MCF 10A (cell line): ENCODE measurements at places on chromosomes 13 and 19. TPM values are rescaled to one million over a fixed set of nuclear protein-coding genes. Genes with fewer than 3 reads are reported as not detected.
A peak's percentile ranks its signal among the peaks of the same experiment; 100 is the strongest.

The ZNF599 gene
- total RNA-seq: 4.1 and 4.6 TPM in 2 replicates

The CEACAM8 gene
- total RNA-seq: not detected in 2 replicates

The GPR42 gene
- not detected in 2 replicates for total RNA-seq

The FXYD5 gene
- total RNA-seq: 150 and 159 TPM in 2 replicates

The SLC25A41 gene
- not detected in 2 replicates for total RNA-seq

DNA sequence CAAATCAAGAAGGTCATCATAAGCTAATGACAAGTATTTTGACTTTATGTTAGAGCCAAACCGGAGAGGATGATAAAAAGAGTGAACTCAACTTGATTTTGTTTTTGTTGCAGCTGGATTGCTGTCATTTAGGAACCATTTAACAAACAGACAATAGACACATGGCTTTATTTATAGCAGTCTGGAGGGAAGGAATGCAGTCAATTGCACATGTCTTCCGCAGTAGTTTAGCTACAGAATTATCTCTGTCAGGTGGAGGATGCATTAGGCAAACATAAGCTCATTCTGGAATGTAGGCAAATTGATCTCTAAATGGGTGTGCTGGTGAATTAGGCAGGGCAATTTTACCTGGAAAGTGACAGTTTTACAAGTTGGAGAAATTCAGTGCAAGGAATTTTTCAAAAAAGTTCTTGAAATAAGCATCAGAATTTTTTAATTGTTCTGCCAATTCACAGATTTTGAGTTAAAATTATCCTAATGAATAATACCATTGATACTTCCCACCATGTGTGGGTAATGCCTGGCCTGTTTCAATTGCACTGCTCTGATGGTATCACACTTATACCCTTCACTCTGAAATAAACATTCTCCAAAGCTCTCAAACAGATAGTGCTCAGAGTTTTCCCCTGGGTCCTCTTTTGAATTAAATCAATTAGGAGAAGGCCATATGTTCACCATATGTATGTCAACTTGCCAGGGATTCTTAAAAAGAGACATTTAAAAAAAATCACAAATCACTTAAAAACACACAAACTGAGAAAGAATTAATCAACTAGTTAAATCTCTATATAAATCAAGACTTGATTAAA is 318.3 kb downstream of the NDFIP2 start:
- H3K27ac ChIP-seq: no peak overlapping the region
- H3K36me3 ChIP-seq: no peaks in the 10 kb centered on the region
- no peaks in the 10 kb centered on the region for H3K4me1 ChIP-seq
- DNase-seq: no peak
- H3K4me3 ChIP-seq: no peak overlapping the region

DNA sequence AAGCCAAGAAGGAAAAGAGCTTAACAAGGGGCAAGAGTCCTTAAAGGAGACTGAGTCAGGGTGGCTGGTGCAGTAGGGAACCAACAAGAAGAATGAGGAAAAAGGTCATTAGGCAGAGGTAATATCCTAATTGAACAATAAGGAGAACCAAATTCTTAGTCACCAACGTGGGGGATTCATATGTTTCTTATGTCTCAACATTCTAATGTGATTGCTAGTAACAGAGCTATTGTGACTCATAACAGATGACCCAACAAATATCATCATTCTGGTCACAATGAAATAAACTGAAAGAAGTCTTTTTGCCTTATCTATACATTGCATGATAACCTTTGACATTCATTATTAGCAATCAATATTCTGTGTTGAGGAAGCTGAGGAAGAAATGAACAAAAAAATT is 101.6 kb downstream of the RAP2A start:
- no peak overlapping the region for H3K27ac ChIP-seq
- H3K27me3 ChIP-seq: no peaks in the 10 kb centered on the region
- H3K4me3 ChIP-seq: no peak overlapping the region
- H3K36me3 ChIP-seq: no peaks in the 10 kb centered on the region

DNA sequence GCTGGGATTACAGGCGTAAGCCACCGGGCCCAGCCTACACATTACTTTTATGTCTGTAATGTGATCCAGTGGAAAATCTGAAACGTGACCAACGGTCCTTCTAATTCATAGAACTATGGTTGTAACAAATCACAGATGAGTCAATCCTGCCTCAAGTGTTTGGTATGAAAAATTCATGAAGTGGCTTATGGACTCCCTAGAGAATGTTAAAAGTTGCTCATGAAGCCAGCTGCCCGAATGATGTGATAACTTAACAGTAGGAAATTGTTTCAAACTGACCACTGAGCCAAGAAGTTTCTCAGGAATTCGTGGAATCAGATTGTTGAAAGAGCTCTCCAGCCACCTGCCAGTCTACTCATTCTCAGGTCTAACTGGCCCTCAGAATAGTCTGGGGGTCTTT is 59.4 kb upstream of the FARP1 start:
- H3K36me3 ChIP-seq: no peaks in the 10 kb centered on the region
- no peak overlapping the region for H3K27ac ChIP-seq
- H3K27me3 ChIP-seq: no peaks in the 10 kb centered on the region
- no peaks in the 10 kb centered on the region for H3K4me1 ChIP-seq

GRCh38 chr13:106534639-106535551 is 567 bp downstream of the EFNB2 start:
- H3K4me1 ChIP-seq: peaks cover 9% of the 10 kb centered on the region
- H3K4me3 ChIP-seq: peak overlapping the region; percentile 95
- peak; percentile 40 for DNase-seq
- H3K36me3 ChIP-seq: no peaks in the 10 kb centered on the region
- H3K27ac ChIP-seq: peak overlapping the region; percentile 86
- H3K27me3 ChIP-seq: no peaks in the 10 kb centered on the region

DNA sequence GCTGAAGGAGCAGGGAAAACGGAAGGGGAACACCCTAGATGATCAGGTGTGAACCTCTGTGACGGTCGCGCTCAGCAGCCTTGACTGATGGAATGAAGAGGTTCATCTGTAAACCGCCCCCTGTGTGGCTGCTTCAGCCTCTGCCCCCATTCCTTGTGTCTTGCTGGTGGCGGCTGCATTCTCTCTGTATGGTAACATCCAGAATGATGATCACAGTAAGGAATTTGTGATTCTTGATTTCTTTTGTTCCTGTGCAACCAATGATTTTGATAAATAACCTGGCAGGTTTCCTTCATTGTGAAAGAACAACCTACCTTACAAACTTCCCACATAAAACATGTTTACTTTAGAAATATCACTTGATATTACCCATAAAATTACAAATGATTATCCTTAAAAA is 118.7 kb upstream of the MCF2L start:
- H3K27ac ChIP-seq: no peak overlapping the region
- H3K27me3 ChIP-seq: no peaks in the 10 kb centered on the region
- H3K4me3 ChIP-seq: no peak overlapping the region
- no peak for DNase-seq

DNA sequence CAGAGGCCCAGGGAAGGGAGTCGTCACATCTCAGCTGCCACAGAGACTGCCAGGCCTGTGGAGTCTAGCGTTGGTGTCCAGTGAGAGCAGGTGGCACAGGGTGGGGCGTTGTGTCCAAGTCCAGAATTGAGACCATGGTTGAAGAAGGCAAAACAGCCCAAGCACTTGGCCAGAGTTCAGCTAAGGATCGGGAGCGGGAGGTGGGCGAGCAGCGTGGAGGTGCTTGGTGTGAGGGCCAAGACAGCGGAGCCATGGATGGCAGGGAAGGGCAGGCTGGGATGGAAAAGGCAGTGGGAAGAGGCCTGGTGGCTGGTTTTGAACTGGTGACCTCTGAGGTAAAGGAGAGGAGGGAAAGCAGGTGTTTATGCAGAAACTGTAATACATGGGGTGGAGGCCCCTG is 8.0 kb downstream of the IGFLR1 start:
- peaks cover 51% of the 10 kb centered on the region for H3K36me3 ChIP-seq
- H3K27me3 ChIP-seq: no peaks in the 10 kb centered on the region

DNA sequence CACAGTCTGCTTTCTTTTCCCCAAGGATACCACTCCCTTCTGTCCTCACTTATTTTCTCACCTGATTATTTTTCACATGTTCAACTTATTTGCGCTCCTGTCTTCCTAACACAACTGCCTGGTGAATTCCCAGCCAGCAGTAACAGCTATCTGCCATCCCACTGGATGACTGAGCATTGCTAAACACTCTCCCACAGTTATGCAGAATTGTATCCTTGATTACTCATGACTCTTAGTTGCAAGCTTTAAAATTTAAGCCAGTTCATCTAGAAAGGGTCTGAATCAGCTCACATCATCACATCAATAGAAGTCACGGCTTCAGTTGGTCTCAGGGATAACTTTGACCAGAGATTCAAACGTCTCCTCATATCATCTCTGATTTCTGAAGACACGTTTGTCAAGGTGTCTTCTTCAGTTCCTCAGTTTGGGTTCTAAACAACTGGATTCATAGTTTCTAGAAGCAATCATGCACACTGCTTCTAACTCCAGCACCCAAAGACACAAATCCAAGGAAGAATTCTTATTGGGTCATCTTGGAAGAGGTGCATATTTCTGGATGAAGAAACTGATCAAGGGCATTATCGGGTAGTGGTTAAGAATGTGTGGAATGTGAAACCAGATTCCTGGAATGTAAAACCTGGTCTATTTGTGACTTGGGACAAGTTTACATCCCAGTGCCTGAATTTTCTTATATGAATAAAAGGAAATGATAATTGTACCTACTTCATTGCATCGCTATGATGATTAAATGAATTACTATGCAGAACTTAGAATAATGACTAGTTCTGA is 13.9 kb upstream of the DACH1 start:
- no peaks in the 10 kb centered on the region for H3K36me3 ChIP-seq
- peaks cover 42% of the 10 kb centered on the region for H3K27me3 ChIP-seq
- H3K4me1 ChIP-seq: no peaks in the 10 kb centered on the region
- no peak overlapping the region for H3K4me3 ChIP-seq

DNA sequence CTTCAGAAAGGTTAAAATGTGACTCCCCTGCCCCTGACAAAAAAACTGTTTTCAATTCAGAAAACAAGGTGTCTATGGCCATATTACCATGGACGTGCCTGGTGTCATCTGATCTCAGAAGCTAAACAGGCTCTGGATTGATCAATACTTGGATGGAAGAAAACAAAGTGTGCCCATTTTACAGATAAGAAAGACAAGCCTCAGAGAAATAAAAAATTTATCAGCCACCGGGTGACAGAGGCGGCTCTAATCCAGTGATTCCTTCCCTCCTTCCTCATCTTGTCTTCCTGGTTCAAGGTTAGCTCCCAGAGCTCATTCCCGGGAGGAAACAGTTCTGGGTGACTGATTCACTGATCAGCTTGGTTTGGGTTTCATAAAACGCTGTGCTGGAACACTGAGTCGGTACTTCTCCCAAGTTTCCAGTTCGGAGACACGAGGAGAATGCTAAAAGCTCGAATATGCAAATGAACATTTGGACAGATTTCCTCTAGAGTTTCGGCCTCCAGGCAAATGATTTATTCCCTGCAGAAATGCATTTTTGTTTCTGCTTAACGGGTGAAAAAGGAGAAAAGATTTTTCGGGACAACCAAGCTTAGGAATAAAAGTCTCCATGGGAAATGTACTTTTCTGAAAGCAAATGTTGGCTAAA is 211.2 kb downstream of the UQCRFS1 start:
- no peak overlapping the region for H3K4me3 ChIP-seq
- no peak overlapping the region for H3K27ac ChIP-seq
- H3K36me3 ChIP-seq: no peaks in the 10 kb centered on the region

- no peaks in the 10 kb centered on the region for H3K36me3 ChIP-seq
- H3K27ac ChIP-seq: no peak overlapping the region
- no peaks in the 10 kb centered on the region for H3K27me3 ChIP-seq
- H3K4me1 ChIP-seq: no peaks in the 10 kb centered on the region
Measured at GRCh38 chr13:98262292-98262691, 85.2 kb upstream of the RNF113B start.

GRCh38 chr13:99911069-99911964 is 60.2 kb downstream of the ZIC5 start:
- no peaks in the 10 kb centered on the region for H3K27me3 ChIP-seq
- no peak overlapping the region for H3K4me3 ChIP-seq
- H3K27ac ChIP-seq: no peak overlapping the region

DNA sequence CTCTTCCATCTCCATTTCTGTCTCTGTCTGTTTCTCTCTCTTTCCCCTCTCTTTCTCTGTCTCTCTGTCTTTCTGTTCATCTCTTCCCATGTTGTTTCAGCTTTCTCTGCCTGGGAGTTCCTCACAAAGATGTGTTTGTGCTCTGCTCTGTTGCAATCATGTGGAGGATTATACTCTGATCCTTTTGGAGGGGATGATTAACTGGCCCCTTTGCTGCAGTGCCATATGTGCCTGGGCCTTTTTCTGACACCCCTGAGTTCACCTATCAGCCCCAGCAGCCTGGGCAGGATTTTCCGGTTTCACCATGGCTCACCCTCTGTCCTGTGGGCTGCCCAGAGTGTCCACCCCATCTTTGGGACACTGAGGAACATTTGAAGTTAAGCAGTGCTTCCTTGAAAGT is 9.0 kb upstream of the TEX26 start:
- no peak for DNase-seq
- H3K4me1 ChIP-seq: peaks cover 15% of the 10 kb centered on the region
- no peak overlapping the region for H3K4me3 ChIP-seq
- H3K27me3 ChIP-seq: no peaks in the 10 kb centered on the region
- no peak overlapping the region for H3K27ac ChIP-seq

GRCh38 chr19:31054430-31054829 is 294.8 kb downstream of the TSHZ3 start:
- H3K36me3 ChIP-seq: no peaks in the 10 kb centered on the region
- no peak overlapping the region for H3K27ac ChIP-seq
- H3K4me3 ChIP-seq: no peak overlapping the region
- DNase-seq: peak; percentile 23
- no peaks in the 10 kb centered on the region for H3K4me1 ChIP-seq
- no peaks in the 10 kb centered on the region for H3K27me3 ChIP-seq

DNA sequence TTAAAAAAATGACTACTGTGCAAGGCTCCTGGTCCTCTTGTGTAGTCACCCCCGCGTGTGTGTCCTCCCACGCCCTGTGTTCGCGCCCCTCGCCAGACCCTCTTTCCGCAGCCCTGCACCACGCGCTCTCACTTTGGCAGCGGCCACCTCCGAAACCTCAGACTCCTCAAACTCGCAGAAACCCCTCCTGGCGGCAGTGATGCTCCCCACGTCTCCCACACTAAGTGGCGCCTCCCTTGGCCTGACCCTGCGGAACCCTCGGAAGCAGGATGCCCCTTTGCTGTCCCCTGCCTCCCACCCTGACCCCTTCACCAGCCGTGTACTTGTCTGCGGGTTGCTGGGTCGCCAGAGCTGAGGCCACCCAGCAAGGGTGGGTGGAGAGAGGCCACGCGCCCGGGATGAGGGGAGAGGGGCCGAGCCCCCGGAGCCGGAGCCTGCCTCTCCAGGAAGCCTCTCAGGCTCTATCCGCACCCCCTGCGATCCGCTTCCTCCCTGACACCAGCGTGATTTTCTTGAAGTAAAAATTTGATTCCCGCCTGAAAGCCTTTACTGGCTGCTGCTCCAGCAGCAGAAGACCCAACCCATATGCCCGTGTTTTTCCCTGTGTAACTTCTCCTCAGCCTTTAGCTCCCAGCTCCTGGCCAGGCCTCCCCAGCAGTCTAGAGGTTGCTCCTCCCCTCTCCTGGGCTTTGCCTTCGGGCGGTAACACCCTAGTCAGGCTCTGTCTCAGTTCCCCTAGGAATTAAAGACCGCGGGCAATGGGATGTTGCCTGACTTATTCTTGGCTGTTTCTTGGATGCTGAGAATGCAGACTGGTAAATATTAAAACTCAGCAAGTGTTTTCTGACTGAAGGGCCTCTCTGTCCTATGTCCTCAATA is 55.2 kb downstream of the MIPEP start:
- H3K4me3 ChIP-seq: no peak overlapping the region
- no peaks in the 10 kb centered on the region for H3K27me3 ChIP-seq
- no peak for DNase-seq
- peaks cover 5% of the 10 kb centered on the region for H3K36me3 ChIP-seq
- H3K4me1 ChIP-seq: no peaks in the 10 kb centered on the region
